ENCODE measurements at places on chromosomes 11 and 22.

GRCh38 chr11:126790550-126791081, 210.0 kb downstream of the KIRREL3 start:
- peak; percentile 91 for DNase-seq

GRCh38 chr22:50250555-50251476, at the start of gene HDAC10:
Gene HDAC10 (minus strand): TSS chr22:50251265. CDS start chr22:50251032, 233 bp downstream.
- peak; percentile 63 for DNase-seq

GRCh38 chr11:70671611-70672010, 273.3 kb downstream of the CTTN start:
- no peak for DNase-seq

DNA sequence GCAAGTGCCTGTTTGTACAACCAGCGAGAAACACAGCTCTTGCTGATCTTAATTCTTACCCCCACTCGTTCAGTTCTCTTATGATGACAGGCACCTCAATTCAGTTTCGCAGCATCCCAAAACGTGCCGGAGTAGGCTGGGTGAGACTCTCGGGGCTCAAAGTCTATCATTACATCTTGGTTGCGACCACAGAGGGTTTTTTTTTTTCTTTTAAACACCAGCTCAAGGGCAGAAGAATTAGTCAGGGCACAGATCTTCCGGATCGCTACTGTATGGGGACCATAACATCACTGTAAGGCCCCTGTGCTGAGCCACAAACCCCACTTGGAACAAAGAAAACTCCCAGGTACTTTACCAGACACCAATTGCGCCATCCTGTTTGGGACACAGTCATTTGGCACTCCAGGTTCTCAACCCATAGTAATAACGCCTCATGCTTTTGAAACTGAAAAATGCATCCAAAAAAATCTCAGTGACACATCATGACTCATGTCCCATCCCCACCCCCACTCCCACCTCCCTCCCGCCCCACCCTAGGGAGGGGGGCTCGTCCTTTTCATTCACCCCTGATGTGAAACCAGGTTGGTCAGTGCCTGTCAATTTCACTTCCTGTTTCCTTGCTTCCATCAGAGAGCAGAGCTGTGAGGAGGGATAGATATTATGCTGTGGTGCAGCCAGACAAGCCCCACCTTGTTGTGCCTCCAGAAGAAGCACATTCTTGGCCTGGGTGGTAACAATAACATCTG, 41.0 kb upstream of the CD5 start:
- DNase-seq, result no peak

- DNase-seq, result no peak
These were observed 22.1 kb downstream of the RPUSD4 start for GRCh38 chr11:126189109-126189929.

DNA sequence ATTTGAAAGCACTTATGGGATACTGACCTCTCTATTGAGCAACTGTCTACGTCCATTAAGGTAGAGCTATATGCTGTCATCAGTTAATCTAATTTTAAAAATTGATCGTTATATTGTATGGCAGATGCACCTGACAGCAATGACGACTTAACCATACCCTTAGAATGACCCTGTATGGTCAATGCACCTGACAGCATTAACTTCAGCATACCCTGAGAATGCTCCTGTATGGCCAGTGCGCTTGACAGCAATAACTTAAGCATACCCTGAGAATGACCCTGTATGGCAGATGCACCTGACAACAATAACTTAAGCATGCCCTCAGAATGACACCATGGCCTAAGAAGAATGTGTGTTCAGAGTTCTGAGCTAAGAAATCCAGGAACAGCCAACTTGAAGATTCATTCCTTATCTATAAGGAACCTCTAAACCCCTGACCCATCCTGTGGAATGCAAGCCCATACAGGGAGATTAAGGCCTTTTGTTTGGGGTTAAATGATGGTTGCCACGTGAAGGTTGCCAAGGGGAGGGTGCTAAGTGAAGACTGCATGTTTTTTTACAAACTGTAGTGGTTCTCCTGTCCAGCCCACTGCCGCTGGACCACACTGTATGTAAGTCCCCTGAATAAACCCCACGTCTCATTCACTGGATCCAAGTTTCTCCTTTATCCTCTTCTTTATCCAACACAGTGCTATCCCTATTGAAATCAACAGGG, 138.3 kb downstream of the GUCY1A2 start:
- no peak for DNase-seq

- peak; percentile 42 for DNase-seq
These were observed 43.8 kb downstream of the NECTIN1 start for GRCh38 chr11:119685111-119685746.

GRCh38 chr22:49295465-49295743, 532.3 kb downstream of the BRD1 start:
- no peak for DNase-seq

GRCh38 chr11:64224891-64225607, 937 bp downstream of the TRPT1 start:
- DNase-seq, result no peak

DNA sequence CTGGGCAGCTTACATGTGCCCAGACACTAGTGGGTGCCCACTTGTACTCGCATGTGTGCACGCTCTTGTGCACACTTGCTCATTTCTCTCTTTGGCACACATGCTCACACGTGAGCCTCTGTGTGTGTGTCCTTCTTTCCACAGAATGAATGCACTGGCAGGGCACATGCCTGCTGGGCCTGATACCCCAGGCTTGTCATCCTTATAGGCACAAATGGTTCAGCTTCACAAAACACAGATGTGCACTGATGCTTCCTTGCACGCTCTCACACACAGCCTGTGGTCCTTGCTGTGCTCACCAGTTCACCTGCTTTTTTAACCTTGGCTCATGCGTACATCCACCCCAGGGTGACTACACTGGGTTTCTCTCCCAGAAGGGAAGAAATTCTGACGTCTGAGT, 174.8 kb downstream of the BUD13 start:
- no peak for DNase-seq

DNA sequence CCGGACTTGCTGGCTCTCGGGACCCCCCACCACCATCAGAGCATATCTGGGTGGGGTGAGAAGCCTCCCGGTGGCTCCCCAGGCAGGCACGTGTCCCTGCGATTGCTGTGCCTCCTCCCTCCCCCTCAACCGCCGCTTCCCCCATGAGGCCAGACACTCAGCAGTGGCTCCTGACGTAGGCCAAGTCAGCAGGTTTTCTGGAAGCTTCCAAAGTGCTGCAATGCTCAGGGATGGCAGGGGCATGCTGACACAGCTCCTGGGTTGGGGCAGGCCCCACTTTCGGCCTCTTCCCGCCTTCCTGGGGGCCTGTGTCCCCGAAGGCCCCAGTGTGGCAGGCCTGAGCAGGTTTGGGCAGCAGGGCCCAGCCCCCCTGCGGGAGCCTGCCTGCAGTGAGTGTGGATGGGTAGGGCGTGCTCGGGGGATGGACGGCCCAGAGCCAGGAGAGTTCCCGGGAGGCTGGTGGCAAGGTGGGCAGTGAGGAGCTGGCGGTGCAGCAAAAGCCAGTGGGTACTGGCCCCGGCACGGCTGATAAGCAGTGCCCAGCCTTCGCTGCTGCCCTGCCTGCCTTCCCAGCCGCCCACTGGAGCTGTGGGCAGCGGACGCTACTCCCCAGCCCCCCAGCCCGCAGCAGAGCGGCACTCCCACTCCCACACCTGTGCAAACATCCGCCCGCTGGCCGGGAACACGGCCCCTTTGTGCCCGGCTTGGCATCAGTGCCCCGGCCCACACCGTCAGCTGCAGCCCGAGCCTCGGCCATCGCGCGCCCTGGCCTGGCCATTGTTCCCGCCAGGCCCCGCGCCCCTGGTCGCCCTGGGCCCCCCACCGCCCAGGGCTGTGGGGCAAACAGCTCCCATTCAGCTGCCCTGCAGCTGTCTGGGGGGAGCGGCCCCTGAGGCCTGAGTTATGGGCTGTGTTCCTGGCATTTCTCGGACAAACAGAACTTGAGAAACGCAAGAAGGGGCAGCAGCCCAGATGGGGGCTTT, 125.0 kb downstream of the KCNQ1OT1 start:
- no peak for DNase-seq

GRCh38 chr22:36433318-36434231, 45.8 kb upstream of the MYH9 start:
- DNase-seq, result no peak

GRCh38 chr11:86741839-86742805, 58.2 kb upstream of the PRSS23 start:
- peak; percentile 91 for DNase-seq

DNA sequence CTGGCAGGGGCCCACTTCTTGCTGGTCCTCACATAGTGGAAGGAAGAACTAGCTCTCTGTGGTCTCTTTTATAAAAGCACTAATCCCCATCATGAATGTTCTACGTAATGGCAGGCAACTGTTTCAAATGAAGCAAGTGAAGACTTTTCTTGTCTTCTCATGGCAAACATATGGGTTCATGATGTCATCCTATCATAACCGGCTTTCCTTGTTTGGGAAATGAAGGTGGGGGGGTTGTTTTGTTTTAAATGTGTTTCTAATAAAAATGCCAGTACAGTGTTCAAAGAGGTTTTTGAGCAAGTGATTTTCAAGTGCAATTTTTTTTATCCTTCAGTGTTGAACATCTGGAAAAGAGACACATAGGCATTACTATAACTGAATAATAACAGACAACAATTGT, 33.4 kb downstream of the REXO2 start:
- DNase-seq, result no peak

DNA sequence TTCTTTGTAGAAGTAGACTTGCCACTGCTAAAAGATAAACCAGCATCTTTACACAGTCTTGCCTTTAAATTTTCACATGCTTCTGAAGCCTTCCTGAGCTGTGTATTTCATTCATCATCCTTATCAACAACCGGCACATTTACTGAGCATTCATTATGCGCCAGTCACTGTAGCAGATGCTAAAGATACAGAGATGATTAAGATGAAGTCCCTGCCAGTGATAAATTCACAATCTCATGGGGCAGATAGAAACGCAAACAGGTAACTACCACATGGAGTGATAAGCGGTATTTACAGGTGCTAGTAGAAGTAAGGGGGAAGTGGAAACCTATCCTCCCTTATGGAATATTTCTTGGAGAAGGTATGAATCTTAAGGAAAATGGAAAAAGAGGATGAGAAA, 67.2 kb downstream of the PRCP start:
- no peak for DNase-seq

- no peak for DNase-seq
These were observed 5.1 kb upstream of the ETS1 start for GRCh38 chr11:128592454-128592853.

DNA sequence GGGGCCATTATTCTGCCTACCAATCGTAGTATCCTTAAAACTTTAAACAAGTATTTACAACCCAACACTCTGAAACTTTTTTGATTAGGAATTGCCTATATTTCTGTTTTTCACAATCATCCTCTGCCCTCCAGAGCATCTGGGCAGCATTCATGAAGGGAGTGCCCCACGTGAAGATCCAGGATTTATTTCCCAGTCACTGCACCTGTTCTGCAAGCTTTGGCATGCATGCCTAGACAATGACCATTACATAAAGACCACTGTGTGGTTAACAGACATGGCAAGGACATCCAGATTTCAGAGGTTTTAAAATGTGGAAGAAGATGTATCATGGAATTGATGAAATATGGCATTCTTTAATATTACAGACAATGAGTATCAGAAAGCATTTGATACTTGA, 1083.8 kb downstream of the TBC1D22A start:
- DNase-seq, result no peak

DNA sequence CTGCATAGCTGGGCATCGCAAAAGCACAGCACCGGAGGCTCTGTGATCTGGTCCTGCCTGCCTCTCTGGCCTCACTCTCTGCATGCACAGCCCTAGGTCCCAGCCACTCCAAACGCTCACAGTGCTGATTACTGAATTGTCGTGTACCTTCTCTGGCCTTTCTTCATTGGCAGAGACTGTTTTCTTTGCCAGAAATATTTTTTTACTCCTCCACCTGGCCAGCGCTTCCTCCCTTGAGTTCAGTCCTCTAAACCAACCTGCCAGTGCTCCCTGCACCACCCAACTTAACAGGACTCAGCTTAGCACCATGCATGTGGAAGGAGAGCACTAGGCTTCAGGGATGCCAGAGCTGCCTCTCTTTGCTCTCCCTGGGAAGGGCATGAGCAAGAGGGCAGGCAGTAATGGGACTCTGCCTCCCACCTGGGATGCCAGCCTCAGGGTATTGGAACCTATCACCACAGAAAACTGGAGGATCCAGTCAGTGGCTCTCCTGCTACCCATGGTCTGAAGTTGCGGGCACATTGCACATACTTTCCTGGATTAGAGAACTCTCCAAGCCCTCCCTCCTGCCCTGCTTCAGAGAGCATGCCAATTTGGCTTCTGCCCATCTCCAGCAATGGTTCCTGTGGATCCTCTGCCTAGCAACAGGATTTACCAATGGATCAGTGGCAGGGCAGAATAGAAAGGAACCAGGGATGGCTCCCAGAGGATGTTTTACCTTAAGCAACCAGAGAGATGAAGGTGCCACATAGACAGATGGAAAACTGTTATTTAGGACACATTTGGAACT, 37.0 kb upstream of the GNAZ start:
- DNase-seq, result no peak

DNA sequence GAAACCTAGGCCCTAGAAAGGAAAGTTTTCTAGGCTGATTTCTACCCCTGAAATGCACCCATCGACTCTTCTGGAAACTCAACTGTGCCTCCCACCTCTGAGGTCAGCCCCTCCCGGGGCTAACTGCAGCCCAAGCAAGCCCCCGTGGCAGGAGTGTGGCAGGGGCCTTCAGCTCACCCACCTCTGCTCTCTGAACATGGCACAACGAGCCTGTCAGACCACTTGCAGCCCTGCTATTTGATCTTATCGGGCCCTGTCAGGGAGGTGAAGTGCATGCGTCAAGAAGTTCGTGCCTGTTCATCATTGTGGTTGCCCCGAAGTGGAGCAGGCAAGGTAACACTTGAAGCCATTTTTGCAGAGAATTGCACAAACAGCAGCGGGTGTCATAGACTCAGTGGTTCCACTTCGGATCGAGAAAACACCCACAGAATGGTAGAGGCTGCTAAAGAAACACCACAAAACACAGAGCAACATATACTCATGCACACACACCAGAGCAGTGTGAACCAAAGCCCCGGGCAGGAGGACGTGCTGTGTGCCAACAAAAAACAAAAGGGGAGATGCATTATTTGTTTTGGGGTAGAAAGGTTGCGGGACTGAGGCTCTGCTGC, 262.7 kb downstream of the ETS1 start:
- DNase-seq, result no peak

GRCh38 chr11:108847298-108847990, 182.6 kb downstream of the DDX10 start:
- DNase-seq, result no peak

DNA sequence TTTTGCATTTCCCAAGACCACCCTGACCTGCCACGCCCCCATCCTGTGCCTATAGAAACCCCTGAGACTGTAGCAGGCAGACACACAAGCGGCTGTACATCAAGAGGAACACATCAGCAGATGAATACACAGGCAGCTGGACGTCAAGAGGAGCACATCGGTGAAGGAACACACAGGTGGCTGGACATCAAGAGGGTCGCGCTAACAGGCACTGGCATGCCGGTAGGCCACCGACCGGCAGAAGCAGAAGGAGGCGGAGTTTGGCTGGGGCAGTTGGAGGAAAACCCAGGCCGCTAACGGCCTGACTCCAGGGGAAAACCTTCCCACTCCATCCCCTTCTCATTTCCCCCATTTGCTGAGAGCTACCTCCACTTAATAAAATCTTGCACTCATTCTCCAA, 5.4 kb upstream of the IPO7 start:
- no peak for DNase-seq
